ENCODE measurements at places on chromosomes 11 and 22. TPM values are rescaled to one million over a fixed set of nuclear protein-coding genes. Genes with fewer than 3 reads are reported as not detected.

GRCh38 chr11:115333121-115333520, 171.1 kb downstream of the CADM1 start:
- no peak for DNase-seq

SELENOO gene
- 6.5 TPM for polyA plus RNA-seq

SPECC1L gene
- polyA plus RNA-seq: 4.1 TPM

DNA sequence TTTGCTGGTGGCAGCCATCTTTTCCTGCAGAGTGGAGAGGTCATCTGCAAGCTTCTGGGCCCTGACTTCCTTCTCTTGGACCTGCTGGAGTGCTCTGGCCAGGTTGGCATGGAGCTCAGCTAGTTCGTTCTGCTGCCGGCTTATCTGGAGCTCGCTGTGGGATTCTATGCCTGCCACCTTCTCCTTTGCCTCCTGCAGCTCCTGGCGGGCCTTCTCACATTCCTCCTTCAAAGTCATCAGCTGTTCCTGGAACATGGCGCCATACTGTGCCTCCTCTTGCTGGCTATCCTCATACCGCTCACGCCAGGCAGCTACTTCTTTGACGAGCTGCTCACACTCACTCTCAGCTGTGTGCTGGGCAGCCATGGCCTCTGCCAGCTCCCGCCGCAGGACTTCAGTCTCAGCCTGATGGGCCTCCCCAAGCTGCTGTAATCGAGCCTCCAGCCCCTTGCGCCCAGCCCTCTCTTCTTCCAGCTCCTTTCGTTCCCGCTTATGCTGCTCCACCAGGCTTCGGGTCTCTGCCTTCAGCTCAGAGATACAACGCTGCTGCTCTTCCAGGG, 16.1 kb downstream of the IL18BP start:
- no peak for DNase-seq

SLC6A5 gene
- polyA plus RNA-seq: not detected

DNA sequence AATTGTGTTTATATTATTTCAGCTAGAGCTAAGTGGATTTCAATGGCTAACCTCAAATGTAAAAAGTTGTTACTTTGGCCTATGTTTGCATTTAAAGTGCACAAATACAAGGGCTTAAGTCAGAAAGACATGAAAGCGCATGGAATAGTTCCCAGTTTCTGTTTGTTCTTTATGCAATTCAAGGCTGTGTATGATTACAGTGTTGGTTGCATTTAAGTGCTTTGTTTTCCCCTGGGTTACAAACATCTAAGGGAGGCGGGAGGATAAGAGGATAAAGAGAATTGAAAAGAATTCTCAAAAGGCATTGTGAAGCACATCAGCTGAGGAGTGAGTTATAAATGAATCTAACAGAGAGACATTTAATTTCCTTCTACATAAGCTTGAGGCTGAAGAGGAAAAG, 453.4 kb downstream of the NTM start:
- no peak for DNase-seq

DNA sequence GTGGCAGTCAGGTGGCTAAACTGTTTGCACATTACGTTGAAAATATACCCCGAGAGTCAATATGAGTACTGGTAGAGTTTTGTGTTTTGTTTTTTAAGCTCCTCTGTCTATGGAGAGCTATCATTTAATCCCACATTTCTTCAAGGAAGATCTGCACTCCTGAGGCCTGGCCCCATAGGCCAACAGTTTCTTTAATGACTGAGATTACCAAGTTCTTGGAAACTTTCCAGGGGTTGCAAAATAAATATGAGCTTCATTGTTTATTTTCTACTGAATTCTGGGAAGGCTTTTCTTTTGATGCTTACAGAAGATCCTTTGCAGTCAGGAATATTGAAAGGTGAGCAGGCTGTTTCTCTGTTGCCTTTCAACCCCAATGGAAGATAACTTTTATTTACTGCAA, 452.0 kb downstream of the JRKL start:
- no peak for DNase-seq

DNA sequence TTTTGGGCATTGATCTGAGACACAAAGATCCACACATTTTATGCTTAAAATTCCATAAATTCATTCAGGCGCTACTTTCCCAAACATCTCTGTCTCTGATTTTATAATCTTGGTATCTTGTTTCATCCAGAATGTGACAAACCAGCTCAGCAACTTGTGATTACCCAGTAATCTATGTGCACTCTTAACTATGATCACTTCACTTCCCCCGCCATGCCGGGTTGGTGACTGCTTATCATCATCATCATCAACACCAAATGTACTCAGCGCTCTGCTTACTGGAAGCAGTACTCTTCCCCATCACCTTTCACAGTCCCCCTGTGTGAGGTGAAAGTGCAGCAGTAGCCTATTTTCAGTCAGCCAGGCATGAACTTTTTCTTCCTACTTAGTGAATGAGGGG, 15.2 kb upstream of the MMP7 start:
- no peak for DNase-seq

GRCh38 chr22:43821606-43822425, 9.7 kb upstream of the EFCAB6 start:
- no peak for DNase-seq

DNA sequence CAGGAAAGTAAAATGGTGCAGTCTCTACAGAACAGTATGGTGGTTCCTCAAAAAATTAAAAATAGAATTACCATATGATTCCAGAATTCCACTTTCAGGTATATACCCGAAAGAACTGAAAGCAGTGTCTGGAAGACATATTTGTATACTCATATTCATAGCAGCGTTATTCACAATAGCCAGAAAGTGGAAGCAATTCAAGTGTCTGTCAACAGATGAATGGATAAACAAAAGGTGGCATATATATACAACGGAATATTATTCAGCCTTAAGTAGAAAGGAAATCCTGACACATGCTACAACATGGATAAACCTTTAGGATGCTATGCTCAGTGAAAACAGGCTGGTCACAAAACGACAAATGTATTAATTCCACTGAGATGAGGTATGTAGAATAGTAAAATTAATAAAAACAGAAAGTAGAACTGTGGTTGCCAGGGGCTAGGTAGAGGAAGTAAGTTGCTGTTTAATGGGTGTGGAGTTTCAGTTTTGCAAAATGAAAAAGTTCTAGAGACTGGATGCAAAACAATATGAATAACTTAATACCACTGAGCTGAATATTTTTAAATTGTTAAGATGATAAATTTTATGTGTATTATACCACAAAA, 14.5 kb downstream of the SAA1 start:
- DNase-seq: no peak

APOA5 gene
- polyA plus RNA-seq: not detected

GRCh38 chr11:43690929-43691725, 10.6 kb downstream of the HSD17B12 start:
- no peak for DNase-seq

GRCh38 chr22:36746375-36746970, 29.4 kb downstream of the IFT27 start:
- DNase-seq: no peak

GRCh38 chr22:21791635-21792625, 56.3 kb upstream of the YPEL1 start:
- DNase-seq: no peak

GRCh38 chr11:32829680-32830412, at the start of gene PRRG4:
Gene PRRG4, plus strand, starts transcription at chr11:32829927. Its CDS starts 603 bp downstream, at chr11:32830530.
- DNase-seq: peak; percentile 2

DNA sequence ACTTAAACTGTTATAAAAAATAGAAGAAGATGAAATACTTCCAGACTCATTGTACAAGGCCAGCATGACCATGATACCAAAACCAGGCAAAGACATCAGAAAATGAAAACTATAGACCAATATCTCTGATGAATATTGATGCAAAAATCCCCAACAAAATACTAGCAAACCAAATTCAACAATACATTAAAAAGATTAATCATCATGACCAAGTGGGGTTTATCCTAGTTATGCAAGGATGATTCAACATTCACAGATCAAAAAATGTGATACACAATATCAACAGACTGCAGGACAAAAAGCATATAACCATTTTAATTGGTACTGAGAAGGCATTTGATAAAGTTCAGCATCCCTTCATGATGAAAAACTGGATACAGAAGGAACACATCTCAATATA, 824.5 kb upstream of the RAG2 start:
- no peak for DNase-seq

TMEM45B gene
- 3.7 TPM for polyA plus RNA-seq

GRCh38 chr11:207863-208180, 314 bp downstream of the RIC8A start:
- no peak for DNase-seq

DNA sequence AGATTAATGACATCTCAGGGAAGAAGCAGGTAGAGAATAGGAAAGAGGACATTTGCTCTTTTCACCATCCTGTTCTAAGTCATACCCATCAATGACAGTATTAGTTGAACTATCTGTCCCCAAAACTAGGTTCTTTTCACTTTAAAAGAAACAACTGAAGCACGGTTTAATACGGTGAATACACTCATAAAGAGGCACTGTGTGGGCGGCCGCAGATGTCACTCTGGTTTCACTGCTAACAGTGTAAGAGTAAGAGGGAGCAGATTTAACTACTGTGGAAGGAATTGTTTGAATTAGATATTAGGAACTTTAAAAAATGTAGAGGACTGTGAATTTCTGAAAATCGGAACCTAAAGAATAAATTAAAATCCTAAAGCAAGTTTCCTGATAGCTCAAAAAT, 49.5 kb downstream of the VSIG10L2 start:
- no peak for DNase-seq

Data from CD4-positive, CD25-positive, alpha-beta regulatory T cell (primary cell).